ENCODE measurements at places on chromosomes 13 and 19.

- DNase-seq = no peak
These were observed 125.0 kb downstream of the KLF12 start for GRCh38 chr13:74009100-74009668.

GRCh38 chr13:21671620-21672286 lies 880 bp downstream of the FGF9 start:
- DNase-seq = peak; percentile 12

DNA sequence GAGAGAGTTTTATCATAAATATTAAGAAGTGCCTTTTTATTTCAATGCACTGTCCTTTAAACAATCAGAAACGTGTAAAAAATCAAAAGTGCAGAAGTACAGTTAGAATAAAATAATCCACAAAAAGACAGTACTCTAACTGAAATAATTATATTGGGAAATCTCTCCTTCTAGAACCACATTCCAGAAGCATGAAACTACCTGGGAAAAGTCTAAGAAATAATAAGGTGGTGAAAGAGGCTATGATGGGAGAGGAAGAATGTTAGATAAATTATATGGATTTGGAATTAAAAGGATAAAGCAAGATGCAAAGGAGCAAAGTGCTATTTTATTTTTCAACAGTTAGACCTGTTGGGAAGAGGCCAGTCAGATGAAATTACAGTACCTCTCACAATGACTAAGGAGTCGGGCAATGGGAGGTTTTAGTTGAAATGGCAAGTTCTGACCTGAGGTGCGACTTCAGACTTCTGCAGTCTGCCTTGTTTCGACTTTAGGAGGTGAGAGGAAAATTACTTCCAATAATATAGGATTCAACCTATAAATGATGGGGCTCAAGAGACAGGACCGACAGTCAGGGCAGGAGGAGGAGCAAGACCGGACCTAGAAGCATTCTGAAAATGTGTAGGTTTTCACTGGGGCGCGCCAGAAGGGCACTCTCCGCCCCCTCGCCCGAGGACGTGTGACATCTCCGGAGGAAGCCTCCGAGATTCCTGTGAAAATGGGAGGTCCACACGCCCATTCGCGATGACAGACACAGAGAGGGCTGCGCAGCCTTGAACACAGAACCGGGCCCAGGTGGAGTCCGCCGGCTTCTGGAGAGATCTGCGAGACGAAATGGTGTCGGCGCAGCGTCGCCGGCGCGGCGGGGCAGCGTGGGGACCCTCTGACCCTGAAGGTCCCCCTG lies 717 bp downstream of the SPRYD7 start:
- DNase-seq = peak; percentile 69

GRCh38 chr19:13104848-13105711 lies 2.4 kb upstream of the LYL1 start:
- no peak for DNase-seq

GRCh38 chr13:44072536-44072935 lies 192.8 kb downstream of the LACC1 start:
- no peak for DNase-seq

GRCh38 chr19:6458695-6459261 lies 814 bp downstream of the SLC25A23 start:
- no peak for DNase-seq

DNA sequence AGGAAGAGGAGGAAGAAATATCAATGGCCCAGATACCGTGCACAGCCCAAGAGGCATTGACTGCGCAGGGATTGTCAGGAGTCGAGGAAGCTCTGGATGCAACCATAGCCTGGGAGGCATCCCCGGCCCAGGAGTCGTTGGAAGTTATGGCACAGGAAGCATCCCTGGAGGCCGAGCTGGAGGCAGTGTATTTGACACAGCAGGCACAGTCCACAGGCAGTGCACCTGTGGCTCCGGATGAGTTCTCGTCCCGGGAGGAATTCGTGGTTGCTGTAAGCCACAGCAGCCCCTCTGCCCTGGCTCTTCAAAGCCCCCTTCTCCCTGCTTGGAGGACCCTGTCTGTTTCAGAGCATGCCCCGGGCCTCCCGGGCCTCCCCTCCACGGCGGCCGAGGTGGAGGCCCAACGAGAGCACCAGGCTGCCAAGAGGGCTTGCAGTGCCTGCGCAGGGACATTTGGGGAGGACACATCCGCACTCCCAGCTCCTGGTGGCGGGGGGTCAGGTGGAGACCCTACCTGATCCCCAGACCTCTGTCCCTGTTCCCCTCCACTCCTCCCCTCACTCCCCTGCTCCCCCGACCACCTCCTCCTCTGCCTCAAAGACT lies 36.0 kb downstream of the KEAP1 start:
- DNase-seq = no peak

GRCh38 chr19:2032296-2032941 lies 16.9 kb upstream of the BTBD2 start:
- peak; percentile 91 for DNase-seq

DNA sequence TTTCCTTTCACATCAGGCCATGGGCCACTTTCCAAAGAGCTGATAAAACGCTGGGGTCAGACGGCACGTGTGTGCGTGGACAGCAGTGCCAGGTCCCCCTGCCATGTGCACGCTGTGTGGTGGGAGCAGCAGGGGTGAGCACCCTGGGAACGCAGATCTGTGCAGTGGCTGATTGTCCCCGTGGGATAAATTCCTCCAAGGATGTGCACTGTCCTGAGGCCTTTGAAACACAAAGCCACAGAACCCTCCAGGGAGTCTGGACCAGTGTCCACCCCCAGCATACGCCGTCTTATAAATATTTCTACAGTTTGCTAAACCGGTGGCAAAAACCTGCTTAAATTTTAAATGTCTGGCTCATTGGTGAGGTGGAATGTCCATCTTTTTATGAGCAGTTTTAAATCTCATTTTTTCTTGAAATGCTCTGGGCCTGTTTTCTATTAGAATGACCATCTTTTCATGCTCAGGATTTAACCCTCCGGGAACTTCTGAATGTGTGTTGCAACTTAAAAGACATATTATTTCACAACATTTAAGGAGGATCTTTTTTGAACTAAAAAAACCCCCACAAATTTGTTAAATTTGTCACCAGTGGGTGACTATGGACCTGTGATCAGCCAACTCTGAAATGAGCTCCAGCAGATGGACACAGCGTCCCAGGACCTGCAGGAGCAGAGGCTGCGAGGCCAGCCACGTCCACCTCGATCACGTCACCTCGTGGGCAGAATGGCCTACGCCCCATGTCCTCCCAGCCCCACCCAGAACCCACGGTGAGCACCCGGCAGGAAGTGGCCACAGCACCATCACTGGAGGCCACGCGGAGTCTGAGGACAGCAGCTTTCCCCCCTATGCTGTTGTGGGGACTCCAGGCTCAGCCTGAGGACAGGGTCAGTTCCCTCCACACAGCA lies 68.6 kb downstream of the RASA3 start:
- peak; percentile 83 for DNase-seq

- no peak for DNase-seq
These were observed 245.4 kb downstream of the SHISA2 start for GRCh38 chr13:25806264-25806974.

DNA sequence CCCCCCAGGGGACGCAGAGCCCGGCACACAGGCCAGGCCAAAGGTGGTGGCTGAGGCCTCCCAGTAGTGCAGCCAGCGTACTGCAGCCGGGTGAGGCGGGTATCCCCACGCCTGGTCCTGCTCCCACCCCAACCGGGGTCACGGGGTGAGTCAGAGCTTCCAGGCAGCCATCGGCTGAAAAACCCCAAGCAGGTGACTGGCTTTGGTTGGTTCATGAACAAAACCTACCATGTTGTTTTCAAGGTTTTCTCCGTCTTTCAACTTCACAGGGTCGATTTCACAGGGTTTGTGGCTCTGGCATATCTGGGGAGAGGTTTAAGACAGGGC lies 42.1 kb upstream of the C13orf46 start:
- DNase-seq = no peak
